GM13977 (cell line): ENCODE measurements at places on chromosomes 1 and 21.

DNA sequence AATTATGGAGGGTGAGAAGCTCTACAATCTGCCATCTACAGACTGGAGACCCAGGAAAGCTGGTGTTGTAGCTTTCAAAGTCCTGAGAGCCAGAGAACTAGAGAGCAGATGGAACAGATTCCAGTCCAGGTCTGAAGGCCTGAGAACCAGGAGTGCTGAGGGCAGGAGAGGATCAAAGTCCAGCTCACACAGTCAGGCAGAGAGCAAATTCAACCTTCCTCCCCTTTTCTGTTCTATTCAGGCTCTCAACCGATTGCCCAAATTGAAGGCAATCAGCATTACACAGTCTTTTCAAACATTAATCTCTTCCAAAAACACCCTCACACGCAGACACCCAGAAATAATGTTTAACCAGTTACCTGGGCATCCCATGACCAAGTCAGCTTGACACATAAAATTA, 2.5 kb upstream of the TMPRSS2 start:
- DNase-seq, result no peak

GRCh38 chr1:24555591-24556413, at the start of gene NCMAP:
TSS of gene NCMAP (plus strand) at chr1:24556087. CDS start at chr1:24595431, 39,344 bp downstream.
- DNase-seq, result peak; percentile 36

GRCh38 chr1:201004732-201005131, 18.8 kb downstream of the KIF21B start:
- DNase-seq, result no peak

DNA sequence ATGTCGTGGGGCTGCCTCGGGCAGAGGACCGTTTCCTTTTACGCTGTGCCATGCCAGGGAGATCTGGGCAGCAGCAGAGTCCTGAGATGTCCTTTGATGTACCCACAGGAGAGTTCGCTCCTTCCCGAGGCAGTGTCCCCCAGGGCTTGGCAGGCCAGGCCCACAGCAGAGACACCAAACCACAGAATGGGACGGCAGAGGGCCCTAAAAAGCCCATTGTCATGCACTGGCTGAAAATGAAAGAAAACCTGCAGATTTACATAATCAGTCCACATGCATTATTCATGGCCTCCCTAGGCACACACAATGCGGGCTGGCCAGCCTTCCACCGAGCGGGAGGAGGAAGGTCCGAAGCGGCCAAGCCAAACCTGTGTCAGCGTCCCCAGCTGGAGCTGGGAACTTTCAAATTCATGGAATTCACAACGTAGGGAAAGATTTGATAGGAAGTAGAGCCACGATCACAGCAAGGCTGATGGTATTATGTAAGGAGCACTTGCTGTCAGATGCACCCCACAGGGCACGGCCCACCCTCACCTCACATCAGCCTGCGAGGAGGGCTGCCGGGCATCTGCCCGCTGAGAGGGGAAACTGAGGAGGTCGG, 25.3 kb upstream of the EFHD2 start:
- DNase-seq, result peak; percentile 65

GRCh38 chr1:78651241-78651640, 1.6 kb downstream of the IFI44 start:
- DNase-seq, result no peak

DNA sequence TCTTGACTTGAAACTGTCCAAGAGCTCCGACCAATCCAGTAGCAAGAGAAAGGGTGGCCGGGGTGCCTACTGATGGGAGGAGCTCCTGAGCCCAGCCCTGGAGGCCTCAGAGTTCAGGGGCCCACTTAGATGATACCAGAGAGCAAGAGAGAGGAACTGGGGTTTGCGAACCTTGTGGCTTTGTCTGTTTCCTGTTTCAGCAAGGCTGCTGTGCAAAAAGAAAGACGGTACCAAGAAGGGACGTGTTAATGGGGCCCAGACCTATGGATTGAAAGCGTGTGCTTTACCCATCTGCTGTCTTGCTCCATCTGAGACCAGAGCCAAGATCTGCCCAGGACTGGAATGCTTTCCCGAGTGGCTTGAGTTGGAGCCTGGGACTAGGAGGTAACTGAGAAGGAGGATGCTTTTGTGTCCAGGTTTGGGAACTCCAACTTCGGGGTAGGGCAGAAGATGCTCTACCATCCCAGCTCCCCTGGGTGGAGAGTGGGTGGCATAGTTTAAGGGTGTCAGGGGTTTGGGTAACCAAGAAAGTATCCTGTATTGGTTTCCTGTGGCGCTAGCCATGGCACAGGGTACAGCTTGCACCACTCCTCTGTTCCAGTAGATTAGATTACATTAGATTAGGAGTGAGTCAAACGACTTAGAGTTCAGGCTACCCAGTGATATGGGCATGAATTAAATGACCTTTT, at the start of gene TRAF3IP3:
TSS of gene TRAF3IP3 (plus strand) at position 128 of the 689 bp plus-strand sequence. CDS start 3,987 bp downstream, outside the sequence.
- peak; percentile 76 for DNase-seq

- no peak for DNase-seq
Observed at GRCh38 chr1:99704356-99704816, 58.5 kb downstream of the PALMD start.

- DNase-seq, result no peak
Observed at GRCh38 chr21:42391297-42391696, 4.6 kb downstream of the TMPRSS3 start.

GRCh38 chr1:8712413-8713231, 104.8 kb downstream of the RERE start:
- no peak for DNase-seq

DNA sequence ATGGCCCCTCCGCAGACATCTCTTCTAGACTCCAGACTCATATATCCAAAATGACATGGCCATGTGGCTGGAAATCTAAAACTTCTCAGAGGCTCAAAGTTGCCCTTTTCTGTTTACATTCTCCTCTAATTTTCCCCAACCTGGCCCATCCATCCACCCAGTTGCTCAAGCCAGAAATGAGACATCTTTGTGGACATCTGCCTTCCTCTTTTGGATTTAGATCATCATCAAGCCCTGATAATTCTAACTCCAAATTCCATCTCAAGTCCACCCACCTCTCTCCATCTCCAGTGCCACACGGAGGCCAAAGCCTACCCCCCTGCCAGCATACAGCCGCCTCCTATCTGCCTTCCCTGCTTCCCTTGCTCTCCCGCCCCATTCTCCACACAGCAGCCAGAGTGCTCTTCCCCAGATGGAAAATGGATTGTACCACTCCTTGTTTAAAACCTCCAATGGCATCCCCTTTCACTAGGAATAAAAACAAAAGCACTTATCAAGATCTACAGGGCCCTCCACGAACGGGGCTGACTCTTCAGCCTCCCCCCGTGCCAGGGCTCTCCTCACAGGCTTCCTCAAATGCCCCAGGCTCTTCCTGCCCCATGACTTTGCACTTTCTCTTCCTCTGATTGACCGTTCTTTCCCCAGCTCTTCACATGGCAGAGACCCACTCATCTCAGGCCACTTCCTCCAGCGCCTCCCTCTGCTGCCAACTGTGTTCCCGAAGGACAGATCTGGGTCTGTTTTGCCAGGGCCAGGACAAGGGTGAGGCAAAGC, 40.1 kb downstream of the SYT6 start:
- DNase-seq, result no peak

GRCh38 chr1:181135437-181135731, 46.9 kb downstream of the IER5 start:
- DNase-seq, result no peak

DNA sequence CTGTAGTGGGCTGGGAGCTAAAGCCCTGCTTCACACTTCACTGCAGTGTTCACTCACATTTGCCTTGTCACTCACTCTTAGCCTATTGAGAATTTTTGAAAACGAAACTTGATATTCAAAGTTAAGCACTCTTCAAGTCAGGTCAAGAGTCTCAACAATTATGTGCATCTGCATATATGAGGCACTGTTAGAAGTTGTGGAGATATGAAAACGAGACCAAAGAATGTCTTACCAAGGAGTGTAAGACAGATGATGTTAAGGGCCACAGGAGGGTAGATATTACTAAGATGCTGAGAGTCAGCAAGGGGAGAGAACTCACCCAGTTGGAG, 64.7 kb upstream of the GJA8 start:
- no peak for DNase-seq
